ENCODE measurements at places on chromosomes 4 and X.

DNA sequence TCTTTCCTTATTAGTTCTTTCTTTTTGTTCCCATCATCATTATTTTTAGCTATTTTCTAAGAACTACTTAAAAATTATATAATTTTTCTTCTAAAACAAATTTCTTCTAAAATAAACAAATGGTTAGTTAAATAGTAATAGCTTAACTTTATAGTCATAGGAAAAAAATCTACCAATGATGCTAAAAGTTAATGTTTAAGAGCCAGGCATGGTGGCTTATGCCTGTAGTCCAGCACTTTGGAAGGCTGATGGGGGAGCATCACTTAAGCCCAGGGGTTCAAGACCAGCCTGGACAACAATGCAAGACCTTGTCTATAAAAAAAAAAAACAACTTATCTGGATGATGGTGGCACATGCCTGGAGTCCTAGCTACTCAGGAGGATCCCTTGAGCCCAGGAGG, 127.1 kb upstream of the ANXA3 start:
- DNase-seq, result no peak

- DNase-seq, result no peak
Observed at GRCh38 chrX:56572975-56573374, 9.5 kb downstream of the UBQLN2 start.

- DNase-seq, result no peak
Observed at GRCh38 chrX:153405426-153405825, 4.3 kb upstream of the PNMA6E start.

- peak; percentile 47 for DNase-seq
Observed at GRCh38 chr4:2712261-2712842, 43.8 kb downstream of the TNIP2 start.

GRCh38 chr4:41471126-41472071, 66.6 kb upstream of the LIMCH1 start:
- no peak for DNase-seq

- no peak for DNase-seq
Observed at GRCh38 chrX:150605603-150606002, 37.2 kb downstream of the MTM1 start.

DNA sequence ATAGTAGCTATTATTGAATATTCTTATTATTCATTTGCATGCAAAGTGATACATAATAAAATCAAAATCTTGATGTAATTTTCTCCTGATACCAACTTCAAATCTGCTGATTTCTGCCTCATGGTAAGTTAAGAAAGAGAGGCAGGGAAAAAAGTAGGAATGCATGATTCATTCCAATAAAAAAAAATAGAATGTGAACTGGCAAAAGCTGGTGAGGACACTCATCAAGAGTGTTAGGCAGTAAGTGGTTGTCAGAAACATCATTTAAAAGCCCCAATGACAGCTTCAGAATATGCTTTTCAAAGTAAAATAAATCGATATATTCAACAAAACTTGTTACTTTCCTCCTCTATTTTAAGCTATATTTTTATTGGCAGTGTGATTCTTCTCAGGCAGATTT, 979.1 kb downstream of the TECRL start:
- no peak for DNase-seq

DNA sequence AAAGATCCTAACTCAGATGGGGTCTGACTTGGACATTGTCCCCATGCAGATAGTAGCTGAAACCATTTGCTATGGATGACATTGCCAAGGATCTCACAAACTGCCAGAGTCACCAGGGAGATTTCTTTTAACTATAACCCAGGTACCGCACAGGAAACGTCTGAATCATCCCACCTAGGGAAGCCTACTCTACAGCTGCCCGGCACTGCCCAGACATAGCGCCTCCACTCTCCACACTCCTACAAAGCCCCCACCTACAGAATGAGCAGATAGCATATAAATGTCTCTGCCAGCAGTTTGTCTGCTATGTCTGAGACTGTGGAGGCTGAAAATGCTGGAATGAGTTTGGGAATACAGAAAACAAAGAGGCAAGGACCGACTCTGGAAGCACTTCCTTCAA, 32.3 kb downstream of the TRIM61 start:
- no peak for DNase-seq

DNA sequence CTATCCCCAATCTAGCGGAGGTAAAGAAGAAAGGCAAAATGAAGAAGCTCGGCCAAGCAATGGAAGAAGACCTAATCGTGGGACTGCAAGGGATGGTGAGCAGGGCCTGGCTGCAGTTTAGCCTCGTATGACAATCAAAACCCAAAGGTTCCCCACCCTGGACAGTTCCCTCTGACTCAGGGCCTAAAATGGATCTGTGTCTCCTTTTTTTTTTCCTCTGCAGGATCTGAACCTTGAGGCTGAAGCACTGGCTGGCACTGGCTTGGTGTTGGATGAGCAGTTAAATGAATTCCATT, 986 bp downstream of the HDAC6 start:
- DNase-seq, result no peak

GRCh38 chr4:1130316-1131186, 17.2 kb upstream of the RNF212 start:
- DNase-seq, result peak; percentile 88

DNA sequence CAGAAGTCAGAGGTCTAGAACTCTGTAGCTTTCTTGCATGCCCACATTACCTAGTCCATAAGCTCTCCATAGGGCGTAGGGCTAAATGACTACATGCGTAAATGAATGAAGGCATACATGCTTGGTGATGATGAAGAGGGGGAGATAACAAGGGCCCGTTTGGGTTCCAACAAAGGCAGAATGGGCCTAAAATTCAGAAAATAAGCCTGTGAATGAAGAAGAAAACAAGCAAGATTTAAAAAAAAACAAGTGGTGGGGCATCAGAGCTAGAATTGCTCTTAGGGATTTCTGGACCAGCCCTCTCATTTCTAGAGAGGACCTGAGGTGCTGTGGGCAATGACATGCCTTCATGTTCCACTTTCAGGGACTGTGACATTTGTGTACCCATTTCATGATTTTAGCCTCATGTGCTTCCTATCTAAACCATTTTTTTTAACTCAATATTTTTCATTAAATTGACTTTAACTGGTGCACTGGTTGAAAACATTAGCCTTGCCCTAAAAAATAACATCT, 12.1 kb downstream of the GPRIN3 start:
- no peak for DNase-seq

DNA sequence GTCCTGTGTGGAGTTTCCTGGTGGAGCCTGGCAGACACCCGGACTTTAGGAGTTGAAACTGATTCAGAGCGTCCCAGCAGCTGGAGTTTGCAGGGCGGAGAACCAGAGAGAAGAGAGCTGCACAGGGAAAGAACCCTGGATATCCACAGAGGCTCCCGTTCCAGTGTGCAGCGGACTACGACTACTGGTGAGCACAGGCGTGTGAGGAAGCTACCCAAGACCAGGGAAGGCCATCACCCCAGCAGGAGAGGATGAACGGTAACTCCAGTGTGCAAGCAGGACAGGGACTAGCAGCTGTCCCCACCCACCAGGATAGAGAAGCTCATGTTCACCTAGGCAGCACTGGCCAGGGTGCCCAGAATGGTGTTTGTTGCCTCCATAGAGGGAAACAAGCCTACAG, 2.3 kb downstream of the LAGE3 start:
- no peak for DNase-seq
